ENCODE measurements at places on chromosomes 1 and 21.

DNA sequence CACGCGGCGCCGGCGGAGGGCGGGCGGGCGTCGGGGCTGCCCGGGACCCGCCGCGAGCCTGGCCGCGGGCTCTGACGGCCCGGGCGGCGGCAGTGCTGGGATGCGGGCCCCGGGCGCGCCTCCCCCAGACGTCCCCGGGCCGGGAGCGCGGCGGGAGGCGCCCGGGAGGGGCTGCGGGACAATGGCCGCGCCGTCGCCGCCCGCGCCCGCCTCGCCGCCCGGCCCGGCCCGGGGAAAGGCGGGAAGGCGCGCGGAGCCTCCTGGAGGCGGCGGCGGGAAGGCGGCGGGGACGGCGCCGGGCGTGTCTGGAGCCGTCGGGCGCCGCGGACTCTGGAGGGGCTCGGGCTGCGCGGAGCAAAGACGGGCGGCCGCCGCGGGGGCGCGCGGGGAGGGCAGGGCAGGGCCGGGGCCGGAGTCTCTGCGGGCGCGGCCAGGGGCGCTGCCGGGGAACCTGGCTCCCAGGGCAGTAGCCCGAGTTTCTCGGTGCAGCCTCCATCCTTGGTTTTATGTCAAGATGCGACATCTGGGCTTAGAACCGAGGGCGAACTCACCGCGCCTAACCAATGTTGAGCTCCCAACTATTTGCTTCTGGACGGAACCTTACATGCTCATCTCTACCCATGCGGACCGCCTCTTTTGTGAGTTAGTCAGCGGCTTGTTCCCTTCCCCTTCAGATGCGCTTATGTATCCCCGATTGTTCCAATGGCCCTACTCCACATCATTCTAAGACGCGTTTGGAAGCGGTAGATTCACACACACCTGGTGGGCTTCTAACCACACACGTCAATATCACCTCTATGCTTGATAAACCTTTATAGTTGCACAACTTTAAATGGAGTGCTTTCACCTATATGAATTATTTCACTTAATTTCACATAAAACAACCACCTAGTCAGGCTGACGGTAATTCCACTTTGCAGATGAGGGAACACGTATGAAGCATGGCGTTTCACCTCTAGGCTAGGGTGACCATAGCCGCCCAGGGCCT lies 651 bp downstream of the ZBTB8A start:
- no peak for DNase-seq

GRCh38 chr1:38000233-38000528 lies 5.1 kb downstream of the FHL3 start:
- DNase-seq, result no peak

- DNase-seq, result no peak
Observed at GRCh38 chr21:30268608-30269197, 14.0 kb downstream of the KRTAP24-1 start.

- no peak for DNase-seq
Observed at GRCh38 chr1:206911064-206911663, 10.6 kb downstream of the FCMR start.

DNA sequence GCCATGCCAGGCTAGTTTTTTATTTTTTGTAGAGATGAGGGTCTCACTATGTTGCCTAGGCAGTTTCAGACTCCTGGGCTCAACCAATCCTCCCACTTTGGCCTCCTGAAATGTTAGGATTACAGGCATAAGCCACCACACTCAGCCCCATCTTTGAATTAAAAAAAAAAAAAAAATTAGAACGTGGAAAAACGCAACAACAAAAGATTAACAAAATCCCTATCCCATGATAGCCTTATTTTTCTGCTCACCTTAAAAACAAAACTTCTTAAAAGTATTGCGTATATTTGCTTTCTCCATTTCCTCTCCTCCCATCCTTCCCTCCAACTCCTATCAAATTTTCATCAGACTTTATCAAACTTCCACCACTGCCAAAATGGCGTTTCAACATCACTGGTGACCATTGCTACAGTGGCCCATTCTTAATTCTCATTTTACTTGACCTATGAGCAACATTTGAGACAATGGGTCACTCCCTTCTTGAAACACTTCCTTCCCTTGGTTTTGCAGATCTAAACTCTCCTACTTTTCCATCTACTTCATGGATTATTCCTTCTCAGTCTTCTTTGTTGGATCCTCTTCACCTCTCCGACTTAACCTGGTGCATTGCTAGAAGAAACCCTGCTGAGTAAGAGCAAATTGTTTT lies 579 bp upstream of the ZNF684 start:
- DNase-seq, result no peak

DNA sequence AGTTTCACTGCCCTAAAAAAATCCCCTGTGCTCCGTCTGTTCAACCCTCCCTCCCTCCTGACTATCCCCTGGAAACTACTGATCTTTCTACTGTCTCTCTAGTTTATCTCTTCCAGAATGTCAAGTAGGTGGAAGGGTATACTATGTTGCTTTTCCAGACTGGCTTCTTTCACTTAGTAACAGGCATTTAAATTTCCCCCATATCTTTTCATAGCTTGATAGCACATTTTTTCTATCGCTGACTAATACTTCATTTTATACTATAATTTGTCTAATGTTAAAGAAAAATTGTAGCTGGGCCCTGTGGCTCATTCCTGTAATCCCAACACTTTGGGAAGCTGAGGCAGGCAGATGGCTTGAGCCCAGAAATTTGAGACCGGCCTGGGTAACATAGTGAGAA lies 142.8 kb downstream of the DSCAM start:
- DNase-seq, result no peak

GRCh38 chr1:59169703-59170102 lies 127.2 kb upstream of the FGGY start:
- DNase-seq, result no peak

- DNase-seq, result no peak
Observed at GRCh38 chr21:37878946-37879660, 37.2 kb downstream of the KCNJ6 start.

- no peak for DNase-seq
Observed at GRCh38 chr1:82722608-82723007, 921.9 kb downstream of the ADGRL2 start.

DNA sequence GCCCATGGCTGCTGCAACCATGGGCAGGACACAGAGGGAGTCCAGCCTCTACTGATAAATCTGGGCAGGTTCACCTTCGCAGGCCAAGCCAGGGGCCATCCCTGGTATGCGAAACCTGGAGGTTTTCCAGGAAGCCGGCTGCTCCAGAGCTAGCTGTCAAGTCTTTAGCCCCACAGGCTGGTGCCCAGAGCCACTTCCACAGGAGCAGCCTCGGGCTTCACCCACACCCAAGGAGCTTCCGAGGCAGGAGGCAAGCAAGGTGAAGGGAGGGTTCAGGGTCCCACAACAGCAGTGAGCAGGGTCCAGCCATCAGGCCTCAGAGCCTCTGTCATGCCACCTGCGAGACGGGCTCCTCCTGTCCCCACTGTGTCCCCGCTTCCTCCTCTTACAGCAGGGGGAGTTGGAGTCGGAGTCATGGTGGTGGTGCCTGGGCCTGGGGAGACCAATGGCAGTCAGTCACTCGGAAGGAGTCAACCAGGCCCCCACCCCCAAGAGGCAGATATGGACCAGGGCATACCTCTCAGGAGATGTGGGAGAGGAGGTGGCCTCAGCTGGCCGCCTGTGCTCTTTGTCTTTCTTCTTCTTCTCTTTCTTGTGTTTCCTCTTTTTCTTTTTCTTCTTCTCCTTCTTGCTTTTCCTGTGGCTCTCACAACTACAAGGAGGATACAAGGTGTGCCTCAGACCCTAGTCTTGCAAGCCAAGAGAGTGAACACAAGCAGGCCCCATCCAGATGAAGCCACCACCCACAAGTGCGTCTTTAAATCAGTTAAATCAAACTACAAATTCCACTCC lies 2.1 kb downstream of the C1orf35 start:
- DNase-seq, result no peak

- DNase-seq, result peak; percentile 35
Observed at GRCh38 chr21:45074048-45074817, at the start of gene ADARB1. TSS of gene ADARB1 (plus strand) at chr21:45074580. CDS start at chr21:45171657, 97,077 bp downstream.

DNA sequence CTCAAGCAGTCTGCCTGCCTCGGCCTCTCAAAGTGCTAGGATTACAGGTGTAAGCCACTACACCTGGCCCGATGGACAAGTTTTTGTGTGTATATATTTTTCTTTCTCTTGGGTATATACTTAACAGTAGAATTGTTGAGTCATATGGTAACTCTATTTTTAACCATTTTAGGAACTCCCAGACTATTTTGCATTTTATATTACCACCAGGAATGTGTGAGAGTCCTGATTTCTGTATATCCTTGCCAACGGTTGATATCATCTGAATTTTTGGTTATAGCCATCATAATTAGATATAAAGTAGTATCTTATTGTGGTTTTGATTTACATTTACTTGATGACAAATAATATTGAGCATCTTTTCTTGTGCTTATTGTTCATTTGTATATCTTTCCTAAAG lies 20.7 kb downstream of the FNBP1L start:
- no peak for DNase-seq

GRCh38 chr1:36352910-36353878 lies 29.7 kb upstream of the EVA1B start:
- no peak for DNase-seq

- DNase-seq, result no peak
Observed at GRCh38 chr1:90987841-90988240, 34.0 kb downstream of the ZNF644 start.

GRCh38 chr21:34367320-34367935 lies 3.6 kb downstream of the KCNE2 start:
- DNase-seq, result no peak

Data from right renal pelvis (tissue), 4 donors.